ENCODE measurements at places on chromosomes 3 and 15. TPM values are rescaled to one million over a fixed set of nuclear protein-coding genes. Genes with fewer than 3 reads are reported as not detected.

- no peaks in the 10 kb centered on the region for H3K4me1 ChIP-seq
- DNase-seq: no peak
- no peak overlapping the region for H3K4me3 ChIP-seq
- no peaks in the 10 kb centered on the region for H3K36me3 ChIP-seq
Measured at GRCh38 chr15:49044002-49044401, 2.2 kb downstream of the SECISBP2L start.

DNA sequence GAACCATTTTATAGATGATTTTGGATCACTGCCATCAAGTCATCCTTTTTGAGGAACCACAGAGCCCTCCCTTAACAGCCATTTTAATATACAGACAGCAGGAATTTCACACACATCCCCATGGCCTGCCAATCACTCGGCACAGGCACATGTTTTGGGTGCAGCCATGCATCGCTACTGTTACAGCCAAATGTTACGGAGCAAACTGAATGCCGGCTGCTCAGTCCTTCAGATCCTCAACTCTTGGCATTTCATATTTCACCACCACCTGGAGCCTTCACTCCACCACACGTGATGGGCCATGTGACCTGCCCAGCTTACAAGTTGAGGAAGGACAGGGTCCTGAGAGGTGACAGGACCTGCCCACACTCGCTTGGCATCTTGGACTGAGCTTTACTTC, 90.8 kb downstream of the OXNAD1 start:
- no peaks in the 10 kb centered on the region for H3K4me1 ChIP-seq
- no peaks in the 10 kb centered on the region for H3K27me3 ChIP-seq
- no peak overlapping the region for H3K4me3 ChIP-seq
- no peaks in the 10 kb centered on the region for H3K36me3 ChIP-seq
- H3K27ac ChIP-seq: no peak overlapping the region

DNA sequence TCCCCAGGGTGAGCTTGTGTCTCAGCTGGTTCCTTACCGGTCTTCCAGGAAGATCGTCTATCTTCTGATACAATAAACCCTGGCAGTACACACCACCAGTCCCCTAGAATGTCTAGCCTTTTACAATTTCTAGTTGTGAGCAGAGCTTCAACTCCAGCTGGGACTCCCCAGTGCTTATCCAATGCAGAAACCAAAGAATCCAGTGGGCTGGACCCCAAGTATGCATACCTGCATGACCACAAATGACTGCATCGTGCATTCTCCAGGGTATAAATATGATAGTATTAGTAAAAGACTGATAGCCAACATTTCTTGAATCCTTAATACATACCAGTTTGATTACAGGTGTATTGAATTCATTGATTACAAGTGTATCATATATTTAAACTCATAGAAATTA, 176.0 kb downstream of the SATB1 start:
- no peaks in the 10 kb centered on the region for H3K4me1 ChIP-seq
- no peak for DNase-seq
- H3K36me3 ChIP-seq: no peaks in the 10 kb centered on the region
- H3K4me3 ChIP-seq: no peak overlapping the region
- no peak overlapping the region for H3K27ac ChIP-seq

Gene LRRC34
- total RNA-seq: 0.82 TPM

Gene MAP6D1
- total RNA-seq: 0.98 TPM

Data from colonic mucosa (tissue), 4 donors.